ENCODE measurements at places on chromosomes 7 and 10. TPM values are rescaled to one million over a fixed set of nuclear protein-coding genes. Genes with fewer than 3 reads are reported as not detected.

WDFY4 gene
- total RNA-seq, result not detected

DNA sequence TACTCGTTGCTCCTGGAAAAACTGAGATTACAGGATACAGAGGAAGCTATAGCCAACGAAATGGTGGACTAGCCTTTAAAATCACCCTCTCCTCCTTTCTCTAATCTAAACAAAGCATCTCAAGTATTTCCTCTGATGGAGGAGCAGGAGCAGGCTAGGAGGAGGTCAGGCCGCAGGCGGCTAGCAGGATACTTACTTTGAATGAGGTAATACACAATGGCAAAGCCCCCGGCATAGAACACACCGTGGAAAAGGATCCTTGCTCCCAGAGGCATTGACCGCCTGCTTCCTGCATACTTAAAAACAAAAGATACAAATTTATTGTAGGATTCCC lies 64.4 kb downstream of the STK17A start:
- no peaks in the 10 kb centered on the region for H3K27me3 ChIP-seq
- DNase-seq, result no peak
- peaks cover 71% of the 10 kb centered on the region for H3K4me1 ChIP-seq
- H3K27ac ChIP-seq, result peak overlapping the region; percentile 99
- peaks cover 23% of the 10 kb centered on the region for H3K36me3 ChIP-seq

- no peaks in the 10 kb centered on the region for H3K36me3 ChIP-seq
- DNase-seq, result no peak
- H3K4me1 ChIP-seq, result no peaks in the 10 kb centered on the region
- H3K27me3 ChIP-seq, result no peaks in the 10 kb centered on the region
Observed at GRCh38 chr10:43198682-43199005, 60.4 kb downstream of the CSGALNACT2 start.

DNA sequence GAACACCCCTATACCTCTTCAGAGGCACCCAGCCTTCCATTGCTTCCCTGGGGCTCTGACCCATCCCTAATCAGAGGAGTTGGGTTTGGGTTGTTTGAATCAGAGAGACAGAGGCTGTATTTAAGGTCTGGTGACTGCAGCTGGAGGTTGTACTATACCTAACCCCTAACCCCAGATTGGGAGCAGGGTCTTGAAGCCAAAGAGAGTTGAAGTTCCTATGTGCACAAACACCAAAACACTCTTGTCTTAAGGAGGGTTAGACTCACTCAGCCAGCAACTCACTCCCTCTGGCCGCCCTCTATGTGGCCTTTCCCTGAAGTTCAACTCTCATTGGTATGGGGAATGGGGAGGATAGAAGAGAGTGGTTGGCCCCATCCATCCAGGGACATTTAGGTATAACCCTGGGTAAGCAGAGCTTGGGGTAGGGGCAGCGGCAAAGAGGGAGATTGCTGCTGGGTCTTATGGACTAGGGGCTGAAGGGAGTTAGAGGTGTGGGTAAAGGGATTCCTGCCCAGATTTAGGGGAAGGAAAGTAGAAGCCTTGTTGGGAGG lies 80.0 kb downstream of the PAX2 start:
- H3K36me3 ChIP-seq, result no peaks in the 10 kb centered on the region
- peaks cover 8% of the 10 kb centered on the region for H3K4me1 ChIP-seq
- DNase-seq, result no peak
- no peak overlapping the region for H3K27ac ChIP-seq
- H3K27me3 ChIP-seq, result peaks cover 58% of the 10 kb centered on the region

GRCh38 chr10:103181244-103181643 lies 11.8 kb downstream of the NT5C2 start:
- H3K27me3 ChIP-seq, result no peaks in the 10 kb centered on the region
- peaks cover 22% of the 10 kb centered on the region for H3K4me1 ChIP-seq
- no peak for DNase-seq
- no peak overlapping the region for H3K27ac ChIP-seq
- H3K4me3 ChIP-seq, result no peak overlapping the region

DNA sequence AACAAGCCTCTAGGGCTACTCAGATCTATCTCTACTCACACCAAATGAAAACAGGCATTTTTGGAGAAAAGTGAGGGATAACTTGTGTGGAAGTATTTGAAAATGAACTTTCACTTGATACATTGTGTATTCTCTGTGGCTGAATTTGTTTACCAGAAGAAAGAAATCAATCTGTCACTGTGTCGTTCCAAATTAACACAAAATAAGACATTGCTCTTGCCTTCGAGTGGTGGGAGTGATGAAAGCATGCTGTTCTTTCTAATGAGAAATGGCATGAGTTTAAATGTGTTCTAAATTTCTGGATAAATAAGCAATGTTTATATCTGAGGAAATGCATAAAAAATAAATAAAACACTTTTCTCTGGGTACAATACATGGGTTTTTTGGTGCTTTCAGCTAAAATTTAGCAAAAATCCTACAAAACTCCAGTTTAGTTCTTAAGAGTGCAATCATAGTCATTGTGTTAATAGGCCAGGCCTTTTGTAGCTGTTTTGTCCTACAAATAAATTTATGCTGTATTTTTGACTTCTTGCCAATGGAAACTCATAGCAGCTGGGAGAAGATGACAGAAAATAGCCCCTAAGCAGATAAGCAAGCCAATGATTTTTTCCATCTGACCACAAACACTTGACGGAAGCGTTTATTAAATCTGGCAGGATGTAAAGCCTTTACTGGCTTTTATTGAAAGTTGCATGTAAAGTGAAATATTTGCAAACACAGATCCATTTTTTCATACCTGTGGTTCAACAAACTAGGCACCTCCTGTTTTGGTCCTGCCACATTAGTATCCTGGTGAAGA lies 1064.1 kb upstream of the GHITM start:
- H3K4me1 ChIP-seq, result no peaks in the 10 kb centered on the region
- no peaks in the 10 kb centered on the region for H3K27me3 ChIP-seq
- no peak overlapping the region for H3K27ac ChIP-seq
- no peak overlapping the region for H3K4me3 ChIP-seq
- no peak for DNase-seq
- H3K36me3 ChIP-seq, result no peaks in the 10 kb centered on the region

DNA sequence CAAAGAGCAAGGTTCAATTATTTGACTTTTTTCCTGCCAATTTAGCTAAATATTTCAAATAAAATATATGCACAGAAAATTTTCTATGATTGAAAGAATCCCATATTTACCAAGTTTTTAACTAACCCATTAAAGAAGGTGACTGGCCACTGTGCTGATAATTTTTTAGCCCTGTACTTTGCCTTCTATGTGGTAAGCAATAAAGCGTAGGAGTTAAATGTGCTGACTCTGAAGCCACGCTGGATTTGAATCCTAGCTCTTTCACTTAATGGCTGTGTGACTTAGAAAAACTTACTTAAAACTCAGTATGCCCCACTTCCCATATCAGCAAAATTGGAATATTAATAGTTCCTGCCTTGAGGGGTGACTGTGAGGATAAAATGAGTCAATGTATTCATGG lies 82.1 kb downstream of the NEUROD6 start:
- no peak overlapping the region for H3K27ac ChIP-seq
- no peak for DNase-seq
- H3K4me1 ChIP-seq, result no peaks in the 10 kb centered on the region
- peaks cover 69% of the 10 kb centered on the region for H3K27me3 ChIP-seq
- no peaks in the 10 kb centered on the region for H3K36me3 ChIP-seq

DNA sequence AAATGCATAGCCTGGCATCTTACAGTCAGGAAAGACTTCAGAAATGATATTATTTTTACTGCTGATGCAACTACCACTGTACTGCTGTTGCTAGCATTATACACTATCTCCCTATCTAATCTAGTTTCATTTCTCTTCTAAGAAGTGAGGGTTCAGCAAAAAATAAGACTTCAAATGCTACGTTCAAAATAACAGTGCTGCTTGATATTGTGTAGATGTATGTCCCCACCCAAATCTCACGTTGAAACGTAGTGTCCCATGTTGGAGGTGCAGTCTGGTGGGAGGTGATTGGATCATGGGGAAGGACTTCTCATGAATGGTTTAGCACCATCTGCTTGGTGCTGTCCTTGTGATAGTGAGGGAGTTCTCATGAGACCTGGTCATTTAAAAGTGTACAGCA lies 129.4 kb downstream of the ANK3 start:
- H3K27ac ChIP-seq, result no peak overlapping the region
- no peaks in the 10 kb centered on the region for H3K27me3 ChIP-seq
- no peaks in the 10 kb centered on the region for H3K4me1 ChIP-seq
- H3K4me3 ChIP-seq, result no peak overlapping the region
- no peaks in the 10 kb centered on the region for H3K36me3 ChIP-seq

All from PC-3 (cell line).